Posterior vena cava (tissue), 2 donors: ENCODE measurements at places on chromosomes 4 and X. TPM values are rescaled to one million over a fixed set of nuclear protein-coding genes. Genes with fewer than 3 reads are reported as not detected.

The UGT2B11 gene
- not detected for total RNA-seq

The OPRPN gene
- total RNA-seq, result not detected

The CENPVL1 gene
- not detected for total RNA-seq

The S100P gene
- 3.5 TPM for total RNA-seq

The NAP1L2 gene
- 5.0 TPM for total RNA-seq
